ENCODE measurements at places on chromosomes 2 and 18.
A peak's percentile ranks its signal among the peaks of the same experiment; 100 is the strongest.

DNA sequence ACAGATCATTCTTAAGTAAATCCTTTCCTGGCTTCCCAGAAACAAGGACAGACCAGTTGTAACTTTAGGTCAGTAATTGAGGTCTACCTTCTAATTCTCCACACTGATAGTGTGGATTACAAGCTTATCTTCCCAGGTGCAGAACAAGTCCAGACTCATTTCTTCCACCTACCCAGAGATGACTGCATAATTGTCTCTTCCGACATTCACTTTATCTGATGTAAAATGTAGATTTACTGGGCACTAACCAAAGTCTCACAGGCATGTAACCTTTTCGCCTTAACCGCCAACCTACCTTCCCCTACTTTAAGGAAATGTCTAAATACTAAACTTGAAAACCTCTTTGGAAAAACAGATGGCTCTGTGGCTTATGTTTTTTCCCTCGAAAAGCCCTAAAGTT is 96.2 kb downstream of the NCK2 start:
- DNase-seq: no peak

DNA sequence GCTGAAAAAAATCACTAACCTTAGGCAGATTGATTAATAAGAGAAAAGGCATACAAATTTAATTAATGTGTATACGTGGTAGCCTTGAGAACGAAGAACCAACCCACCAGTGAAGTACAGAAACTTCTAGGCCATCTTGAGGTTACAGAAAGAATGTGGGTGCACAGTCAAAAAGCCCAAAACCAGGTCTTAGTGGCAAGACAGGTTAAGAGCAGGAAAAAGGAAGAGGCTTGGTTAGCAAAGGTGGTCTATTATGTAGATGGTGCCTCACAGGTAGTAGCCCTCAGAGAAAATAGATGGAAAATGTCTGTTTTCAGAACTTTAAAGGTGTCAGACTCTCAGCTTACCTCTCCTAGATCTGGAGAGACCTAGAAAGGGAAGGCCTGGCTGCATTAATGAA is 22.0 kb upstream of the SLC35G4 start:
- DNase-seq: no peak

GRCh38 chr2:45711224-45711623 is 59.7 kb downstream of the PRKCE start:
- DNase-seq: no peak

DNA sequence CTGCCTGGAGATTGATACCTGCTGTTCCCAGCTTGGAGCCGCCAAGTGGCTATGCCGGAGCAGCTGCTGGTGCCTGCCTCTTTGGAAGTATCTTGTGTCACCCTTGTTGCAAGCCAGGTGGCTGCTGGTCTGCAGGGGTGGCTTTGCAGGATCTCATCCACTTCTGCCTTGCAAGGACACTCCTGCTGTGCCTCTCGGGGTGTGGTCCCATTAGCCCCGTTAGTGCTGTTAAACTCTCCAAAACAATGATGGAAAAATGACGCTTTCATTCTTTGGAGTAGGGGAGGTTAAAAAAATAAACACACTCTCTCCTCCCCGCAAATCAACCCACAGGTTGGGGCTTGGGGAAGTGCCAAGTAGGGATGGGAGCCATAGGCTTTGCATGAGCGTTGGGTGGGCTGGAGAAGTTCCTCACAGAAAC is 352.8 kb downstream of the RNF144A start:
- no peak for DNase-seq

- DNase-seq: no peak
These were observed 33.8 kb downstream of the PID1 start for GRCh38 chr2:229237270-229237669.

GRCh38 chr2:241389697-241390096 is 33.6 kb downstream of the FARP2 start:
- DNase-seq: no peak

GRCh38 chr2:121164042-121164441 is 121.0 kb downstream of the TFCP2L1 start:
- DNase-seq: no peak

DNA sequence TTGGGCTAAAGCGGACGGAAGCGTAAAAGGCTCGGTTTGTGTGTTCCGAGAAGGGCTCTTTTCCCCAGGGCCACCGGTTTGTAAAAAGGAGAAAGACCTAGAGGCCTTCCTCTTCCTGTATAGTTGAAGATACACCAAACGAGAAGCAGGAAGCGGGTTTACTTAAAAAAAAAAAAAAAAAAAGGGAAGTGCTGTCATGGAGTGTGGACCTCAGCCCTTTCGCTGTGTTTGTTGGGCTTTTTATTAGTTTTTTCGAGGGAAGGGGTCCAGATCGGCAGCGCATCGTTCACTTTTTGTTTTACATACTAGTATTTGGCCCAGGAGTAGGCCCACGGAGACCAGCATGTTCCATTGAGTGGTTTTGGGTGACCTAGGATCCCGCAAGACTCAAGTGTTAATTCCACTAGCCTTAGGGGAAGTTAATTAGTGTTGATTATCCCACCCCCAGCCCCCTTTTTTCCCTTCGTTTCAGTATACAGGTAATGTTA is 676 bp downstream of the ACTR2 start:
- DNase-seq: peak; percentile 4

- no peak for DNase-seq
These were observed 214.6 kb downstream of the TRIB2 start for GRCh38 chr2:12931186-12931844.
